ENCODE measurements at places on chromosomes 13 and 19.

GRCh38 chr19:41421314-41421713 lies 5.9 kb downstream of the B3GNT8 start:
- no peak for DNase-seq

GRCh38 chr19:50925734-50926133 lies 14.5 kb upstream of the KLK4 start:
- no peak for DNase-seq

- DNase-seq = no peak
Observed at GRCh38 chr13:27644302-27644701, 22.6 kb downstream of the POLR1D start.

- no peak for DNase-seq
Observed at GRCh38 chr13:92012787-92013186, 614.4 kb downstream of the GPC5 start.

- no peak for DNase-seq
Observed at GRCh38 chr13:36068566-36068965, 62.6 kb downstream of the DCLK1 start.

DNA sequence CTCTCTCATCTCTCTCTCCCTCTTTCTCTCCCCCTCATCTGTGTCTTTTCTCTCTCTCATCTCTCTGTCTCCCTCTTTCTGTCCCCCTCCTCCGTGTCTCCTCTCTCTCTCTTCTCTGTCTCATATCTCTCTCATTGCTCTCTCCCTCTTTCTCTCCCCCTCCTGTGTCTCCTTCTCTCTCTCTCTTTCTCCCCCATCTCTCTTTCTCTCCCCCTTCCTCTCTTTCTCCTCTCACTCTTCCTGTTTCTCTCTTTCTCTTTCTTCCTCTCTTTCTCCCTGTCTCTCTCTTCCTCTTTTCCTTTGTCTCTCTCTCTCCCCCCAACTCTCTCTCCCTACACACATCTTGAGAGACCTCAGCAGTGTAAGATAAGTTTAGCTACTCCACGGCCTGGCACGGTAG lies 4.9 kb upstream of the RDH13 start:
- DNase-seq = no peak

DNA sequence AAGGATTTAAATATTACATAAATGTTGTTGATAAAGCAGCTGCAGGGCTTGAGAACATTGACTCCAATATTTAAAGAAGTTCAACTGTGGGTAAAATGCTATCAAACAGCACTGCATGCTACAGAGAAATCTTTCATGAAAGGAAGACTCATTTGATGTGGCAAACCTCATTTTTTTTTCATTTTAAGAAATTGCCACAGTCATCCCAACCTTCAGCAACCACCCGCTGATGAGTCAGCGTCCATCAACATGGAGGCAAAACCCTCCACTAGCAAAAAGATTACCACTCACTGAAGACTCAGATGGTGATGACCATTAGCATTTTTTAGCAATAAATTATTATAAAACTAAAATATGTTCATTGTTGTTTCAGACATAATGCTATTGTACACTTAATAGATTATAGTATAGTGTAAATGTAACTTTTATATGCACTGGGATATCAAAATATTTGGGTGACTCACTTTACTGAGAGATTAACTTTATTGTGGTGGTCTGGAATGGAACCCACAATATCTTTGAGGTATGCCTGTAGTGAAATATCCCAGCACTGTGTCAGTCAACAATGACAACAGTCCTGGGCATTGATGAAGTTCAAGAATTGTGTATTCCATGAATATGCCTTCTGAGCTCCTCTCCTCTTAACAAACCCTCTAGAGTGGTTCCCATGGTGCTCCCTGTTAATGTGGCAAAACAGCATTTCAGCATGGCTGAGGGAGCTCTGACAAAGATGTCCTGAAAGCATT lies 52.4 kb upstream of the SOX21 start:
- no peak for DNase-seq

GRCh38 chr19:7605490-7606222 lies 10.0 kb downstream of the CAMSAP3 start:
- DNase-seq = no peak

DNA sequence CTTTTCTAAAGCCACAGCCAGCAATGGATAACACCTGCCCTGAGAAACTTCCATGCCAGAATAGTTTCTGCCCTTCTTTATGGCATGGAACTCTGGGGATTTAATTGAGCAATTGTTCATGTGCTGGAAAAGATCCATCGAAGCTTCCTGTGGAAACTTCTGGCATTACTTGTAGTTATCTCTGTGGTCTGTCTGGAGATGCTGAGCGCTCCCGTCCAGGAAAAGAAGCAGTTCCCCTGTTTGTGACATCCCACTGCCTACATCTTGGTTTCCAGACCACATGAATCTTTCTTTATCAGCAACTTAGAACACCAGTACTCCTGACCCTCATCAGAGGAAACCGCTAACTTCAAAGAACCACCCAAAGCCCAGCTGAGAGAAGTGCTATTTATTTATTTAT lies 24.6 kb downstream of the FLT1 start:
- no peak for DNase-seq

- DNase-seq = no peak
Observed at GRCh38 chr13:108895220-108895704, 265.9 kb downstream of the MYO16 start.

DNA sequence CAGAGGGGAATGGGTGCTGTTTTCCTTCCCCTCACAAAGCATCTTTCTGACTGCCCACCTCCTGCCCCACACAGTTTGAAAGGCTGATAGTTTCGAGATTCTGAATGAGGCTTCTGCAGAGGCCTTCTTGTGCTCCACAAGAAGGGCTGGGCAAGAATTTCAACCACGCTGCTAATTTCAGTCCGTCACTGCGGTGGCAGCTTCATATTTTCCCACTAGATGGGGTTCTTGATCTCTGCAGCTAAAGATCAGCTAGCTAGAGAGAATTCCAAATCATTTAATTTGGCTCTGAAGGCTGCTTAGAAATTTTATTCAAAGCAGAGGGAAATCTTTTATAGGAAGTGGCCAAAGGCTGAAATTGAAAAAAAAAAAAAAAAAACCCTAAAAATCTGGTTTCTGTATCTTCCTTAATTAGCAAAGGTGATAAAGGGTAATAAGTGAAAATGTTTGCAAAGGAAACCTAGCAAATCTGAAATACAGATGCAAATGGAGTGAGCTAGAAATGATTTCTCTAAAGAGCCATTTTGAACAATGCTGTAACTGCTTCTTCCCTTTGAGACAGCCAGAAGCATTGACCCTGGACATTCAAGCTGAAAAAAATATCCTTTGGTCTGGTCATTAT lies 38.0 kb upstream of the C13orf42 start:
- DNase-seq = no peak

DNA sequence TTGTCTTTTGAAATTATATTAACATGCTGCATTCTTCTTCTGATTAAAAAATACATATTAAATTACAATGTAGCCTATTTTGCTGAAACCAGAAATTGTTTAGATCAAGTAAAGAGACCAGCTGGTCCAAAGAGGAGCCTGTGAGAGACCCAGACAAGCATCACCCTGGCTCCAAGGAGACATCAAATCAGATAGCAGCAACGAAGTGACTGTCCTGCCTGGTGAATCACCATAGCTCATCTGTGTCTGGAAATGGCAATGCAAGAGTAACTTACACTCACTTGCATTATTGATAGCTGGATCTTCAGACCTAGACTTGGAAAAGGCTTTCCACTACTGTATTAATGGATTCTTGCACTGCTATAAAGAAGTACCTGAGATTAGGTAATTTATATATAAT lies 169.1 kb downstream of the KCTD12 start:
- no peak for DNase-seq

- no peak for DNase-seq
Observed at GRCh38 chr13:68232351-68233130, 1002.4 kb upstream of the PCDH9 start.

GRCh38 chr13:75685239-75685697 lies 49.1 kb downstream of the LMO7 start:
- no peak for DNase-seq

DNA sequence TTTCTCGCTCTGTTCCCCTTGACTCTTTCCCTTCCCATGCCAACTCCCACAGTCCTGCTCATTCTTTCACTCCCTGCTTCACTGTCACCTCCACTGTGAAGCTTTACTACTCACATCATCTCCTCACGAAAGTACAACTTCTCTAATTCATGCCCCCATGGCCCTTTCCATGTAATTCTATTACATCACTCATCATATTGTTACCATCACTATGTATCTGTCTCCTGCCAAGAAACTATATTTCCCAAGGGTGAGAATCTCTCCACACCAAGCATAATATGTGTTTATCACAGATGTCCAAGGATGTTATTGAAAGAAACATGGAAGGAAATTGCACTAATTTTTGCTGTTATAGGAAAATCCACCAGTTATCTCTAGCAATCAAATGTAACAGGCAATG lies 37.2 kb upstream of the LRCH1 start:
- no peak for DNase-seq

DNA sequence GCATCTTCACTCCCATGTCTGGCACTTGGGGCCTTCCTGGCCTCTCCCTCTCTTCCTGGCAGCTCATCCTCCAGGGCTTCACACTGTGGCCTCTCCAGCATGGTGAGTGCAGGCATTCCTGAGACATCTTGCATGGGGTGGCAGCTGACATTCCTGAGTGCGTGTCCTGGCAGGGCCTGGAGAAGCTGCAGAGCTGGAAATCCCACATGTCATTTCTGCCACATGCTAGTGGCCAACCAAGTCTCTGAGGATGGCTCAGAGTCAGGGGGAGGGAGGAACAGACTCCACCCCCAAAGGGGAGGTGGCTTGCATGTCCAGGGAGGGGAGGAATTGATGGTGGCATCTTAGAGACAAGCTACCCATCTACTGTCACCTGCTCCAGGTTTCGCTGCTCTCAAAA lies 41.6 kb upstream of the AMER2 start:
- DNase-seq = no peak

DNA sequence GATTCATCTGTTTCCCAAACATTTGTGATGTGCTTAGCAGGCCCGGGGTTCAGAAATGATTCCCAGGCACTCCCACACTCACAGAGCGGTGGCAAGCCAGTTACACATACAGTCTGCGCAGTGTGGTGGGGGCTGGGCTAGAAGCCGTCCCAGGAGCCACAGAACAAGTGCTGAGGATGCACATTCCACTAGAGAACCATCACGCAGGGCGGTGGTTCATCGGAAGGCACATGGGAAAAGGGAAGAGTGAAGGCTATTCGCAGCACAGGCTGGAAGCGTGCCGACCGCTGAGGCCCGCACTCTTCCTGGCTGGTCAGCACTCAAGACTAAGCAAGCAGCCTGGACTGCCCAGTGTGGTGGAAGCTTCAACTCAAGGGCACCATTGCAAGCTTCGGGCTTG lies 126.3 kb upstream of the SLC7A1 start:
- no peak for DNase-seq

DNA sequence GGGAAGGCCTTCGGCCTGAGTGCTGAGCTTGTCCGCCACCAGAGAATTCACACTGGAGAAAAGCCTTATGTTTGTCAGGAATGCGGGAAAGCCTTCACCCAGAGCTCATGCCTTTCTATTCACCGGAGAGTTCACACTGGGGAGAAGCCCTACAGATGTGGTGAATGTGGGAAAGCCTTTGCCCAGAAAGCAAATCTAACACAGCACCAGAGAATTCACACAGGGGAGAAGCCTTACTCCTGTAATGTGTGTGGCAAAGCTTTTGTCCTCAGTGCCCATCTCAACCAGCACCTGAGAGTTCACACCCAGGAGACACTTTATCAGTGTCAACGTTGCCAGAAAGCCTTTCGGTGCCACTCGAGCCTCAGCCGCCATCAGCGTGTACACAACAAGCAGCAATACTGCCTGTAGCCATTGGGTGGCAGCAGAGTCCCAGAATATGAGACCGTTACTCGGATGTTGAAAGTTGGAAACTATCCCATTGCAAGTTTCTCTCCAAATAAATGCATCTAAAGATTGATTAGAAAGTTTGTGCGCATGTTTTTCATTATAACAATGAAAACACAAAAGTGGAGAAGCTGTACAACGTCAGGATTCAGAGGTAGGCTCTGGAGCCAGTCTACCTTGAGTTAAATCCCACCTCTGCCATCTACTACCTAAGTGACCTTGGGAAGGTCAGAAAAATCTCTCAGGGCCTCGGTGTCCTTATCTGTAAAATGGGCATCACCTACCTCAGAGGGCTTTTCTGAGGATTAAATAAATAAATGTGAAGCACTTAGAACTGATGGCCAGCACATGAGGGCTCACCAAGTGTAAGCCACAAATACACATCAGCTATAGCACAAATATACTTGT lies 21.1 kb downstream of the ZNF473 start:
- DNase-seq = peak; percentile 36

DNA sequence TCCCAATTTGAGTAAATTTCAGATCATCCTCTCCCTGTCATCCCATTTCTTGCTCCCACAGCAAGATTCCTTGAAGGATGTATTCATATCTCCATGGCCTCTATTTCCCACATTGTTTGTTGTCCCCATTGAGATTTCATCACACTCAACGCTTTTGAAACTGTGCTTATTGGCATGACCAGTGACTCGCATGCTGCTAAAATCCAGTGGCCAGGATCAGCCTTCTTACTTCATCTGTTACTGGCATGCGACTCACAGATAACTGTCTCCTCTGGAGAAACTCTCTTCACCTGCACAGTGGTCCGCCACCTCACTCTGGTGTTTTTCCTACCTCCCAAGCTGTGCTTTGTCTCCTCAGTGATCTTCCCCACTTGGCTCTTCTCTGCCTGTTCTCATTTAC lies 95.8 kb downstream of the WASF3 start:
- no peak for DNase-seq

DNA sequence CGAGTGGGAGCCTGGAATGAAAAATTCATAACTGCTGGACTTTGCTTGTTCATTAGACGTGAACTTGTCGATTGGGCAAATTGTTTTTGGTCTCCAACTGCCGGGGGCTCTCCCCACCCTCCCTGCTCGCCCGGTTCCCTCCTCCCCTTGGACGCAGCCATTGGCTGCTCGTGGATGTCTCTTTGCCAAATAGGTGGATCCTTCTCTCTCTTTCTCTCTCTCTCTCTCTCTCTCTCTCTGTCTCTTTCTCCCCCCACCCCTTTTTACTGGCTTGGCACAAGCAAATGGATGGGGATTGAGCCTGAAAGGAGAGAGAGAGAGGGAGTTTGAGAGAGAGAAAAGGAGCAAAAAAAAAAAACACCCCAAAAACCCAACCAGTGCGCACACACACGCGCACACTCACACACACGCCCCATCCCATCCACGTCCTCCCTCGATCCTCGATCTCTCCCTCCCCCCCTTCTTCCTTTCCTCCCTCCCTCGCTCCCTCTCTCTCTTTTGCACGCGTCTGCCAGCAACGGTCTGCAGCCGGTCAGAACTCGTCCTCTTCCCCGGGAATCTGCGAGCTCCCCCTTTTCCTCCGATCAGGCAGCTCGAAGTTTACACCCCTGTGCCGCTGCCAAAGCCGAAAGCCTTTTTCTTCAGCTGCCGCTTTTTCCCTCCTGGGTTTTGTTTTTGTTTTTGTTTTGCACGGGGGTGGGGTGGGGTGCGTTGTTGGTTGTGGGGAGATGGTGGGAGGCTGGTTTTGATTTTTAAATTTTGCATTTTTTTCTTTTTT lies 27.8 kb downstream of the NFIX start:
- DNase-seq = no peak

DNA sequence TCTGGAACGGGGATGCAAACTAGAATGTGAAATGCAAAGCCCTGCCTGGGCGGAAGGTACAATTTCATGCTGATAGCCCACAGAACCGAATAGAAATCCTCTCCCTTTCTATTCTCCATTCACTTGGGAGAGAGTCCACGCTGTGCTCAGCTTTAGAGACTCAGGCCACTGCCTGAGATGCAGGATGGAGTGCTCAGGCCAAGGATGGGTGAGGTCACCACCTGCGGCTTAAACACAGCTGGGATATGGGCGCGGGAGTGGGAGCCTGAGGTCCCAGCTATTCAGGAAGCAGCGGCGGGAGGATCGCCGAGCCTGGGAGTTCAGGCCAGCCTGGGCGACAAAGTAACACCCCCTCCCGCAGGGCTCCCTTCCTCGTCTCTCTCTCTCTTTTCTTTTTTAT lies 446 bp upstream of the ZNF83 start:
- DNase-seq = peak; percentile 13

Data from germinal center (tissue), 1 donor.